SJCRH30 (cell line): ENCODE measurements at places on chromosomes 3 and 15. TPM values are rescaled to one million over a fixed set of nuclear protein-coding genes. Genes with fewer than 3 reads are reported as not detected.

DNA sequence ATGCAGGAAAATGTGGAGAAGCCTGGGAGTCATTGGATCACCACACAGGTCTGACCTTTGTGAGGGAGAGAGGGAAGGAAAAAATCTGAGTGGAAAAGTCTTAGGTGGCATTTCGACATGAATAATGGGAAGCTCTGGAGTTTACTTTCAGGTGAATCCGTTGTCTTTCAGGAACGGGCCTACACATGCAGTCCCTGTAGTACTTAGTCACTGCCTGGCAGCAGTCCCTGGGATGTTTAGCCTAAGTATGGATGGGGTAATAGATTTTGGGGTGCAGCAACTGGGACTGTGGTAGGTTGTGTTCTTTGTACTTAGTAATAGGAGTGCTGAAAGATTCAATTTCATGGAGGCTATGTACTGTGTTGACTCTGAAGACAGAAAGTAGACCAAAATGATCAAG, 227.5 kb upstream of the EPHA3 start:
- DNase-seq = no peak

Gene PRR23B
- not detected in 2 replicates for total RNA-seq

Gene STRC
- total RNA-seq = 0.13 and 0.42 TPM in 2 replicates

DNA sequence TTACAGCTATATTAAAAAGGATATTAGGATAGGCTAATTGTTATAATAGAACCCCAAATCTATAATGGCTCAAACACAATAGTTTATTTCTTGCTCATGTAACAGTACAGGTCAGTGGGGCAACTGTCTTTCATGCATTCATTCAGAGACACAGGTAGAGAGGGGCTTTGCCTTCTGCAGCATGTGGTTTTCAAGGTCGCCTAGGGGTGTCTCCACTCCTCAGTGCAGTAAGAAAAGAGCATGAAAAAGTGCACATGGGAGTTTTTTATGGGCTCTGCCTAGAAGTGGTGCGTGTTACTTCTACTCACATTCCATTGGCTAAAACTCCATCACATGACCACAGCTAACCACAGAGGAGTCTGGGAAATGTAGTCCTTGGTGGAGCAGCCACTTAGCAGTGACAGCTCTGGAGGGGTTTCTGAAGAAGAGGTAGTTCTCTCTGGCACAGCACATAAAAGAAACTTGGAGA, 1.8 kb downstream of the ZBTB38 start:
- peak; percentile 69 for DNase-seq

Gene DNAH1
- total RNA-seq = 0.14 and 0.33 TPM in 2 replicates

- no peak for DNase-seq
Observed at GRCh38 chr3:123740391-123740822, 143.7 kb downstream of the MYLK start.

Gene LRRC31
- total RNA-seq = not detected in 2 replicates

Gene DPH6
- total RNA-seq = 10.6 and 13.0 TPM in 2 replicates

GRCh38 chr3:123289391-123290106, 87.8 kb downstream of the SEC22A start:
- DNase-seq = no peak

GRCh38 chr15:91498046-91498748, 355.3 kb upstream of the SLCO3A1 start:
- DNase-seq = no peak

DNA sequence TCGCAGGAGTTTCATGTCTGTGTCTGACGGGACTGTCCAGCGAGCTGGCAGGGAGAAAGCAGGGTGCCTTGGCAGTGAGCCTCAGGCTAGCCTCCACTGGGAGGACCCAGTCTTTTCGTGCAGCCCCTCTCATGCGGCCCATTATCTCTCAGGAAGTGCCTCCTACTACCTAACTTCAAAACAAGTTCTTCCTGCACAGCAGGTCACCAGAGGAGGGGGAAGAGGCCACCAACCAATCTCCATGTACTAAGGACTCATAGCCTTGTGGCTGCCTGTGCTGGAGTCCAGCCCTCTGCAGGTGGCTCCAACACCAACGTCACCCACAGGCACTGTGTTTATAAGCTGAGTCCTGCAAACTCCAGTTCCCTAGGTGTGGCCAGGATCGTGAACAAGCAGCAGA, 4.8 kb downstream of the VIPR1 start:
- no peak for DNase-seq

Gene COL6A5
- not detected in 2 replicates for total RNA-seq

Gene PLSCR5
- total RNA-seq = not detected in 2 replicates

- DNase-seq = no peak
Observed at GRCh38 chr3:22632536-22632935, 570.6 kb upstream of the UBE2E2 start.

DNA sequence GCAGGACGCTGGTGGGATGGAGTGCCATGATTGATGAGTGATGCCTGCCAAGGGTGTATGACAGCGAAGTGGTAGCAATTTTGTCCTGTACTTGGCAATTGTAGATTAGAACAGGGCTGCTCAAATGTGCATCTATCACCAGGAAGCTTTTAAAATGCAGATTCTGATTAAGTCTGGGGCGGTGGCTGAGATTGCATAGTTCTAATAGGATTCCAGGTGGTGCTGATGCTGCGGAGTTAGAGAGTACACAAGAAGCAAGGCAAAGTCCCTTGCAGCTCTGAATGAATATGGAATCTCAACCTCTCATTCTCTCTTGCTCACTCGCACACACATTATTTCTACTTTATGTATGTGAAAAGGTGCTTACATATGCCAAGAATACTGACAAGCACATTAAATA, 670.4 kb downstream of the FHIT start:
- no peak for DNase-seq

Gene CPN2
- total RNA-seq = not detected in 2 replicates

Gene DGKG
- 0.08 and 0.10 TPM in 2 replicates for total RNA-seq

Gene MAGEL2
- total RNA-seq = 2.2 TPM in 2 replicates

- no peak for DNase-seq
Observed at GRCh38 chr3:106482451-106482850, 613.6 kb upstream of the CBLB start.

DNA sequence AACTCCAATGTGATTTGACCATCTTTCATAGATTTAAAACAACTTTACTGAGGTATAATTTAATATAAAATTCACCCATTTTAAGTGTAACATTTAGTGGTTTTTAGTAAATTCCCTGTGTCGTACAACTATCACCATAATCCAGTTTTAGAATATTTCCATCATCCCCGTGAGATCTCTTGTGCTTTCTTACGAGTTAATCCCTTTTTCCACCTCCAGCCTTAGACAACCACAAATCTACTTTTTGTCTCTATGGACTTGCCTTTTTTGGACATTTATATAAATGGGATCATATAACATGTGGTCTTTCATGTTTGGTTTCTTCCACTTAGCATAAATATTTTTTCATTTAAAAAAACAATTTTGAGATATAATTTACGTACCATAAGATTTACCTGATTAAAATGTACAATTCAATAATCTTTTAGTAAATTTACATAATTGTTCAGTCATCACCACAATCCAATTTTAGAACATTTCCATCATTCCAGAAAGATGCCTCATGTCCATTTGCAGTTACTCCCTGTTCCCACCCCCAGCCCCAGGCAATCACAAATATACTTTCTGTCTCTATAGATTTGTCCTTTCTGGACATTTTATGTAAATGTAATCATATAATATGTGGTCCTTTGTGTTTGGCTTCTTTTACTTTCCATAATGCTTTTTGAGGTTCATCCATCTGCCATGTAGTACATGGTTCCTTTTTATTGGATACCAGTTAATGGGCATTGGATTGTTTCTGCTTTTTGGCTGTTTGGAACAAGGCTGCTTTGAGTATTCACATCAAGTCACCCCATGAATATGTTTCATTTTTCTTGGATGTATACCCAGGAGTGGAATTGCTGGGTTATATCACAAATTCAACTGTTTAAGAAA, 3.1 kb downstream of the OXSR1 start:
- DNase-seq = no peak

- DNase-seq = no peak
Observed at GRCh38 chr3:152230370-152230769, 38.4 kb upstream of the MBNL1 start.

- DNase-seq = no peak
Observed at GRCh38 chr15:99132122-99132521, 27.2 kb downstream of the SYNM start.

DNA sequence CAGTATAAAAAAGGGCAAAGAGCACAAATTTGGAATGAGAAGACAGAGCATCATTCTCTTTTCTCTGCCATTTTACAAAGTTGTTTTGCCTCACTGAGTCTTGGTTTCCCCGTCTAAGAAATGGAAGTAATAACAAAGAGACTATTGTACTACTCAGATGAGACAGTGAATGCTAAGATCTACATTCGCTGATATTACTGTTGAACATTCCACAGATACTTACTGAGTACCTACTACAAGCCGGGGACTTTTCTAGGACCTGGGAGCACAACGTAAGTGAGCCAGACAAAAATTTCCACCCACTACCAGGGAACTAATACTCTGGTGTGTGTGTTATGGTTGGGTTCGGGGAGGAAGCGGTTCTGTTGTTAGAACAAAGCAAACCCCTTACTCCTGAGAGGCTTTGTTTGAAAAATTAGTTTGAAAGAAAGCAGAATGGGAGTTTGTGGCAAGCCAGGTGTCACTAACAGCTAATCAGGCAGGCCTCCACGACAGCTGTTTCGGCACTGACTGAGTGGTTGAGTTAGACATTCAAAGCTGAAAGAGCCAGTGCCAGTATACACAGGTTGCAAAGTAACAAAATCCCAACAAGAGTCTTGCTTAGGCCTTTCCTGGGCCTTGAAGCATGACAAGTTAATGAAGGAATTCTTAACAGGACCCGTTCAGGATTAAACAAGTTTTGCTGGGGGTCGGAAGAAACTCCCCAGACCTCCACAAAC, 458.3 kb downstream of the EDEM1 start:
- no peak for DNase-seq

DNA sequence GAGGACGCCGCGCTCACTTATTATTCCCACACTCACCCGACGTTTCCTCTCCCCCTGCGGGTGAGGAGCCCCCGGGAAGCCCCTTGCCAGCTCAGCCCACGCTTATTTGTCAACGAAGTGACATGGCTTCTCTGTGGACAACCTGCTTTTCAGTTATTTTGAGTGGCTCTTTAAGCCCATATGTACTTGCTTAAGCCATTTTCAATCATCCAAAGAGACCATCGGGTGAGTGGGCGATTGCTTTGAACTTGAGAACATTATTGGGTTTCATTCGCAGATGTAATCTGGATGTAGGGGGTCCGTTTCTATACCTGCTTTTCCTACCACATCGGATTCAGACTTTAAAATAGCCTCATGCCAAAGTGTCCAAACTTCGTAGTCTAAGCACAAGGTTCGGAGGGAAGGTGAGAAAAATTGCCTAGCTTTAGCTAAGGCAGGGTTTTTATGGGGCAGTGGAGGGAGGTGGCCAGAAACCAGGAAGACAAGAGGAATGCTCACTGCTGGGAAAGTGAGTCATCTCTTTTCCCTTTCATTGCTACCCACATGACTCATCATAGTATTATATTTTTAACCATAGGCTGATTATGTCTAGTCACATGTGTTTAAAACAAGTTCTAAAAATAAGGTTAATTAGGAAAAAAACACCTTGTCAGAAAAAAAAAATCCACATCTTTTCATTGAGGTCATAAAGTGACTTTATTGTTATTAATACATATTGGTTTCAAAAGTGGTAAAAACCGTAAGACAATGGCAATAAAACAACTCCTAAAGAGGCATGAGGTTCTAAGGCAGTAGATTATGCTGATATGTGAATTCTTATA, 773.1 kb upstream of the NR2F2 start:
- peak; percentile 63 for DNase-seq

DNA sequence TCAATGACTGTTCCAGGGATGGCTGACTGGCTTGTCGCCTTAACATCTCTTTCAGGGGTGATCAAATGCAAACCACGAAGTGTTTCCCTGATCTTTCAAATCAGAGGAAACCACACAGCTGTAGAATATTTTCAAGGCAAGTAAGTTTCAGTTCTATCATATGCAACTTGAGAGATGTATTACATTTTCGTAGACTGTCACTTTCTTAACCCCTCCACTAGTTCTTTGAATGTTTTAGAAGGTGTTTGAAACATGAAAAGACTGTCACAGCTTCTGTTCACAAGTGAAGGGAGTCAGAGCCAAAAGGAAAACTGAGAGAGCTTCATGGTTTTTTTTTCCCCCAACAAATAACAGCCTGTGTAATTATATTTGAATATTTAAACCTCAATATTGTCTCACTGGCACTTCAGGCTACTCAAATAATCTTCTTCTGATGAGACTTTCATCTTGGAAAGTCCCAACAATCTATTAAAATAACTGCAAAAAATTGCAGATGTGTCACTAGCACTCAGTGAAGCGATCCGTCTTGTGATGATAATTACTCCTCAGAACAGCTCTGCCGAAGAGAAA, 25.9 kb upstream of the CAPN7 start:
- DNase-seq = no peak

DNA sequence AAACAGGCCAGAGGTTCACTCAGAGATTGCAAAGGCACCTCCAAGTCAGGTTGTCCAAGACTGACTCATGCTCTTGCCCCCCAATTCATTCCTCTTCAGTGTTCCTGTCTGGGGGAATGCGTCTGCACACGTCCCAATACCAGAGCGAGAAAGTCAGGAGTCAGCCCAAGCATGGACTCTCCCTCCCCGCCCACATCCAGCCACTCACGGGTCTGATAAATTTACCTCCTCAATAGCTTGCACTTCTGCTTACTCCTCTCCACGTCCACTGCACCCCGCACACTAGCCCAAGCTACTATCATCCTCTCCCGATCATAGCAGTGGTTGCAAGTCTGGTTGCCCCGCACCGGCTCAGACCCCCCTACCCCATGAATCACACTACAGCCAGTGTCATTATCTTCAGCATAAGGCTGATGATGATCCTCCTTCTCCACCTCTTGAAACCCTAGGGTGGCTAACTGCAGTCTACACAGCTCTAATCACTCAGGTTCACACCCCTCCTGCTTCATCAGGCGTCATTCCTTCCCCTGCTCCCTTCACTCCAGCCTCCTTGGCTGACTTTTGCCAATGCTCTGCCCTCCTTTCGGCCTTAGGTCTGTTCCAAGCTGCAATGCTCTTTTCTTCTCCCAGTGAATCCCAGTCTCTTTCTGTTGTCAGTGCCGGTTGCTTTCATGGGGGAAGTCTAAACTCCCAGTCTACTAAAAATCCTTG, 27.6 kb upstream of the MYO1E start:
- no peak for DNase-seq

- DNase-seq = no peak
Observed at GRCh38 chr15:33028495-33028894, 166.0 kb downstream of the FMN1 start.

- DNase-seq = no peak
Observed at GRCh38 chr15:69794645-69795469, 302.9 kb downstream of the TLE3 start.

- no peak for DNase-seq
Observed at GRCh38 chr15:42523331-42523730, 25.3 kb downstream of the LRRC57 start.
